ENCODE measurements at places on chromosomes 3 and 15.

GRCh38 chr3:52052831-52053306 is 3.5 kb downstream of the DUSP7 start:
- no peak for DNase-seq

GRCh38 chr3:117246771-117247555 is 537.4 kb downstream of the TUSC7 start:
- DNase-seq, result no peak

DNA sequence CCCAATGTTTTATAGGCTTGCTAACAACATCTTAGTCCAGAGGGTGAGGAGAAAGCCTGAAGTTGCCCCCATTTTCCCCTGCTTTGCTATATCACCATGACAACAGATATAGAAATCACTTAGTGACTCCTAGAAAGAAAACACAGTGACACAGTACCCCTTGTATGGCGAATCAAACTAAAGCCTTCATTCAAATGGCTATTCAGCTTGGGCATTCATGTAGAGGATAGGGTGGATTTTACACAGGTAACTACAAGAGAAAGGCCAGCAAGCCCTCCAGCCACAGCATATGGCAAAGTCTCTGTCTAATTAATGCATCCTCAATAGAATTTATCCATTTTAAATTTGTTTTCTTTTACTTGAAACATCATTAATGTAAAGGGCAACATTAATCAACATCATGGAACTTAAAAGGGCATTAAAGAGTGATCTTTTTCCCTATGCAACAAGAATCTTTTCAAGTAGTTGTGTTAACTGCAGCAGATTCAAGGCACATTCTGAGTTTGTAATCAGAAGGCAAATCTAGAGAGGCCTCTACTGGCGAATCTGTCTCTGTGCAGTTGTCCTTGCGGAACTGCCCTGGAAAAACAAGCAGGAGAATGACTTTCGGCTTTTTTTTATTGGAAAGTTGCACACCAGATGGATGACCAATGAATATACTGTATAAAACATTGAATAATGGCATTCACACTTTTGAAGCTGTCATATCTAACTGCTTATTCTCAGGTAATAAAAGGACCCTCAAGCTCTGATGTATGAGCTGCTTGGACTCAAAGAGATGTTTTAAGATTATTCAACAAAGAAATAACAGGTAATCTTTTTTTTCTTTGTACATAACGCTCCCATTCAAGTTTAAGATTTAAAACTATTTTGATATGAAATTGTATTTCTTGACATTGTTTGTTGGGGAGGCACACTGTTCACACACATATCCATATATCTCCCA is 621.7 kb upstream of the AGTR1 start:
- peak; percentile 62 for DNase-seq

GRCh38 chr15:101479851-101480612 is 9.5 kb downstream of the PCSK6 start:
- DNase-seq, result no peak

DNA sequence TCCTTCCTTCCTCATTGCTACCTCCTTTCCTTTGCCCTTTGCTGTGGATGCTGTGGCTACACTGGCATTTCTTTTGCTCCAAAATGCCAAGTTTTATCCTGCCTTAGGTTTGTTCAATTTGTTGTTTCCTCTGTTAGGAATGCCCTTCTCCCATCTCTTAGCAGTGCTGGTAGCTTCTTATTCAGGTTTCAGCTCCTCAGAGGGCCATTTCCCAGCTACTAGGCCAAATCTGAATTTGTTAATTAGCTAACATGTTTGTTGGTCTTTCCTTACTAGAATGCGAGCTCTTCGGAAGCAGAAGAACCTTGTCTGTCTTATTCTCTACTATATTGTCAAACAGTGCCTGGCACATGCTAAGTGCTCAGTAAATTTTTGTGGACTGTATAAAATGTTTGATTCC is 11.0 kb downstream of the MAPK6 start:
- no peak for DNase-seq

DNA sequence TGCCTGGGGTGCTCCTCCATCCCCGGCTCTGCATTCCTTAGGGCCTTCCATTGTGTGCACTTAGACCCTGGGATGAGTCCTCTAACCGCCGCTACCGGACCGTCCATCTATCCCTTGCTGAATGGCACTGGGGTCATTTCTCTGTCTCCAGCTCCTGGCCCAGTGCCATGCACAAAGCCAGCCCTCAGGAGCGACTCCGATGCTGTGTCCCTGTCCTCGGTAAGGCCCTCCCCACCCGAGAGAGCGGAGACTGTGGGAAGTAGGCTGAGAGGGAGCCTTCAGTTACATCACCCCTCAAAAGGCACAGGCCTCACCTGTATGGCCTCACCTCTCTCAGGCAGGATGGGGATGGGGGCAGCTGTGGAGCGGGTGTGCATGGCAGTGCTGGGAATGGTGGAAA is 33.8 kb downstream of the MUC4 start:
- no peak for DNase-seq

- peak; percentile 9 for DNase-seq
These were observed 21.5 kb downstream of the SSUH2 start for GRCh38 chr3:8622873-8623691.

DNA sequence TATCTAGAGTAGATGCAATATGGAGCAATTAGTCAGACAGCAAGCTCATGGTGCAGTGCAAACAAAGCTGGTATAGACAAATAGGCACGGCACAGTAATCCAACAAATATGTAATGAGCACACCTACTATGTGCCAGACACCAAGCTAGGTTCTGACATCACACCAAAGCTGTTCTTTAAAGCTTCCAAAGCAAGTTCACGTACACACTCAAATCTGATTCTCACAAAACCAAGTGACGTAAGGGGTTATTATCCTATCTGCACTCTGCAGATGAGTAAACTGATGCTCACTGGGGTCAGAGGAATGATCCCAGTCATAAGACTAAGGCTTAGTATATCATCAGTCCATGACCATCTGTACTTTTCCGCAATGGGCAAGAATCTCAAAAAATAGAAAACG is 27.8 kb upstream of the LIPC start:
- DNase-seq, result no peak

DNA sequence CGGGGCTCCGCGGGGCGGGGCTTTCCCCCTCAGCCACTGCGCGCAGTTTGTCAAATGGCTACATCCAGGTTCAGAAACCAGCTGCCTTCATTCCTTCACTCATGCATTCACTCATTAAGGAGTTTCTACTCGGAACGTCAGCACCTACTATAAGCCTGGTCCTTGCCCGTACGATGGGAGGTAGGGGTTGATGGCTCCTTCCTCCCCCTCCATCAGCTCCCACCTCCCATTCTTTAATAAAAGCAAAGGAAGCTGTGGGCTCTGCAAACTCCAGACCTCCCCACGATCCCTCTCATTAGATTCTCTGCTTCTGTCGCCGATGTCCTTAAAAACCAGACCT is 267 bp upstream of the CFAP92 start:
- DNase-seq, result no peak

DNA sequence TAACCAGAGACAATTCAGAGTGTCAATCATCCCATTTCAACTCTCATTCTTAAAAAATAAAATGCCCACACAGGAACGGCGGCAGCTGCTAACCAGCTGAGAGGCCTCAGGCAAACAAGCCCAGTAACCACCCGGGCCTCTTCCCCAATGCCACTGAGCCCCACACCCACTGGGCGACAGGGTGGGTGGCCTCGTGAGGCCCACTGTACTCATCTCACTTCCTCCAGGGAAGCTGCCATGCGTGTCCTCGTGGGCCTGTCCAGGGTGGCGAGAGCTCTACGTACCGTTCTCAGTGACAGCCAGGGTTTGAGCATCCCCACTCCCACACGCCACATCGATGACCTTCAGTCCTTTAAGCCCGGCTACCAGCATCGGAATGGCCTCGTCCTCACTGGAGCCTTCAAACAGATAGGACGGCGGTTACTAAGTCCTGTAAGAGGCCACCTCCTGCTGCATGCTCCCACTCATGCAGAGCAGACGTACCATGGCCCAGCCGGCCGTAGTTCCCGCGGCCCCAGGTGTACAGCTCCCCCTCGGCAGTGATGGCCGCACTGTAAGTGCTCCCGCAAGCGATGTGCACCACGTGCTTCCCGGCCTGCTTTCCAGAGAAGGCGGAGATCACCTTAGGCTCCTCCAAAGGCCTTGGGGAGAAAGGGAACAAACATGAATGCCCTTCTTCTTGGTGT is 56.5 kb downstream of the HERC2 start:
- no peak for DNase-seq

DNA sequence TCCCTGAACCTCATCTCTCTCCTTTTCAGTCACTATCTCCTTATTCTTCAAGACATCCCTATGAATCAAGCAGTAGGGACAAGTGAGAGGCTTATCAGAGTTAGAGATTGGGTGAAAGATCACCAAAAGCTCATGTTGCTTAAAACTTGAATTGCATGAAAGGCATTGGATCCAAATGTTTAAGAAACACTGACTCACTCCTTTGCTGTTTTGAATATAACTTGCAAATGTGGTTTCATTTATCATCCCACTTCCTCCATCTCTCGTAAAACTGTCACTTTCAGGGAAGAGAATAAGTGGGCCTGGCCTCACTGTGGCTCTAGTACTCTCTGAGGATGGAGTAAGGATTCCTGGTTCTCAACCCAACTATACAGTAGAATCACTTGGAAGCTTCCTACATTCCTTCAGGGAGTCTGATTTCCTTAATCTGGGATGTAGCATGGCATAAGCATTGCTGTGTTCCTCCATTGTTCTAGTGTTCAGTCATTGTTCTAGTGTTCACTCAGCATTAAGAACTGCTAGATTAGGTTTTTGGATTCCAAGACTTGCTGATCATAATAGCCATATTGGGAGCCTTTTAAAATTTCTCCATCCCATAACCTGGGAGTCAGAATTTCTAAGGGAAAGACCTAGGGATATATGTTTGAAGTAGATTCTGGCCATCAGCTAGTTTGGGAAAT is 171.8 kb downstream of the TMEM108 start:
- no peak for DNase-seq

- no peak for DNase-seq
These were observed 443.5 kb downstream of the OTOL1 start for GRCh38 chr3:161939918-161940620.

DNA sequence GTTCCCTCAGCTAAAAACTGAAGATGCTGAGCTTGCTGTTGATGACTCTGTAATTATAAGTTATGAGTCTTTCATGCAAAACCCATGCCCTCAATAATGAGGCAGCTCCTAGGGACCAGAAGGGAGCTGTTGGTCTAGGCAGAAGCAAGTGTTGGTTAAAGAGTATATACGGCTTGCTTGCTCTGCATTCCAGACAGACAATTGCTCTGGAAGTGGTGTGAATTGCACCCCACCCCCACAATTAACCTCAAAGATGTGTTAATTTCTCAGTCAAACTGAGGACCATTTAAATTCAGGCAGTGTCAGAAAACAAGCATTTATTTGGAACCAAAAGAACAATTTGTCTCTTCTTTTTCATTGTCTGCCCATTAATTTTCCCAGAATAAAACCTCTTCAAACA is 163.5 kb upstream of the EOMES start:
- DNase-seq, result no peak

- DNase-seq, result no peak
These were observed 55.8 kb downstream of the TMED3 start for GRCh38 chr15:79366691-79367090.

GRCh38 chr3:124599779-124600693 is 130.2 kb upstream of the UMPS start:
- DNase-seq, result peak; percentile 43

DNA sequence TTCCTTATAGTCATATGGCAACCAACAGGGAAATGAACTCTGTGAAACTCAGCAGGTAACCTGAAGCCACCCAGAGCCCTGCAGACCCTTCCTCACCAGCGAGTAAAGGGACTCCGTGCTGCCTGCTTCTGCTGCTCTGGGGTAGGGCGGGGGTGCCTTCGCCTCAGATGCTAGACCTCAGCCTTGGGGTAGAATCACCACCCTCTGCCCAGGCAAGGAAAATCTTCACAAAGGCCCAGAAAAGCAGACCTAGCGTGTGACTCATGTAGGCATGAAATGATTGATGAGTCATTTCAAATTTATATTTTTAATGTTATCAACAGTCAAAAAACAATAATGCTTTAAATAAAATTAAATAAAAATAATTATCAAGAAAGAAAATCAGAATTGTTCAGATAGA is 6.6 kb downstream of the STIMATE start:
- DNase-seq, result no peak

DNA sequence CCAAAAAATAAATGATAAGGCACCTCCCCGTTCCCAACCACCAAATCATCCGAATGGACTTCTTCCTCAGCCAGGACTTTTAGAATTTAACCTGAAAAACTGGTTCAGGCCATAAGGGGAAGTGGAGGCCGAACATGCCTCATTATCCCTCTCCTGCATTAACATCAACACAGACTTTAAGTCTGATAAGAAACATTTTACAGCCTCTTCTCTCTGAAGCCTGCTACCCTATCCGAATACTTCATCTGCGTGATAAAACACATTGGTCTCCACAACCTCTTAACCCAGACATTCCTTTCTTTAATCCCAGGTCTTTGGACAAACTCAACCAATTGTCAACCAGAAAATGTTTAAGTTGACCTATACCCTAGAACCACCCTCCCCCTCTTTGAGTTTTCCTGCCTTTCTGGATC is 850 bp upstream of the SLC41A3 start:
- no peak for DNase-seq

DNA sequence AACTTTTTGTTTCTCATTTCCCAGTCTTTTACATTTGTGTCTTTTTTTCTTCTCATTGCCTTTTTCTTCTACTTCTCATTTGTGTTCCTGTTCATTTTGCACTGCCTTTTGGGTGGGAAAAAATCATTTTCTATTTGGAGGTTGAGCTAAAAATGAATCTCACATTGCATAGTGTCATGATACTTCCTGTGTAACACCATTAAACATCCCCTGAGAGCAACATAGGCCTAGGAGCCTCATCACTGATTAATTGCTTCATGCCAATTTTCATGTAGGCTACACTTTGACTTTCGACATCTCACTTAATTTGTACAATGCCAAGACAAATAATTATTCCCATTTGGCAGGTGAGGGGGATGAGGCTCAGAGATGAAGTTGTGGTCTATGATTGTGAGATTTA is 279.2 kb downstream of the EDEM1 start:
- no peak for DNase-seq

- no peak for DNase-seq
These were observed 51.2 kb downstream of the FGF12 start for GRCh38 chr3:192675958-192676649.

DNA sequence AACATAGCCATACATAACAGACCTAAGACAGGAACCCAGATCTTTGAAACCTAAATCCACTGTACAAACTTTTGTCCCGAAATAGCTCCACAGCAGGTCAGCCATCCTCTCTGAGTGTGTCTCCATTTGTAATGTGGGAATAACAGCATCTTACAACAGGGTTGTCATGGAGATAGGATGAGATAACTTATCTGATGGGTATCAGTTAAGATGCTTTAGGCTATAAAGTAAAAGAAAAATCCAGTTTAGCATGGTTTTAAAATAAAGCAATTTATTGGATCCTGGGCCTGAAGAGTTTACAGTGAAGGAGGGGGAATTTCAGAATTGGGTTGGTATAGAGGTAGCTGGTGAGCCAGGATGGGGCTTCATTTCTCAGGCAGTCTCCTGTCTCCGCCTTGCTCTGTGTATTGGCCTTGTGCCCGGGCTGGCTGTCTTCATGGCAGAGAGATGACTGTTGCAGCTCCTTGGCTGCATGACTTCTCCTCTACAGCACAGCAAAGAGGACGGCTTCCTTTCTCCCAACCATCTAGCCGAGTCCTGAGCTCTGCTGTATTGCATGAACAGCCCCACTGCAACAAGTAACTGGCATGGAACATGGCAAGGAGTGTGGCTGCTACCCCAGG is 131.9 kb upstream of the PROK2 start:
- no peak for DNase-seq

- DNase-seq, result no peak
These were observed 26.9 kb upstream of the TMOD3 start for GRCh38 chr15:51802593-51802992.

- no peak for DNase-seq
These were observed 30.9 kb downstream of the KIF9 start for GRCh38 chr3:47251689-47252088.

Measured in NCI-H1105 treated with DMSO at 0.1 percent for 48 hours (cell line).